ENCODE measurements at places on chromosomes 7 and 10.

GRCh38 chr10:36515319-36515718, 610.1 kb upstream of the ANKRD30A start:
- no peak for DNase-seq

DNA sequence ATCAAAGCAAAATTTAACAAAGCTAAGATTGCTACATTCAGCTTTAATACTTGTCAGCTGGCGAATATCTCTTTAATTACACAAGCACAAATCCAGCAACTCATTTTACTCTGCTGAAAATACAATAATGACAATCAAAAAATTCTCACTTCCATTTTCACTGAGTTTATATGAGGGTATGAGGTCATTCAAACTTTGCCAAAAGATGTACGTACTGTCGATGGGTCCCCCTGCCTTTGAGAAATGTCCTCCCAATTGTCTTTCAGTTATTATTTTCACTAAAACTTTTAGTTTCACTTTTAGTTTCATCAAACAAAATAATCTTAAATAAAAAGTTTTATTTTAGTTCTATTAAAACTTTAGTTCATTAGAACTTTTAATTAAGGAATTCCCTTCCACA, 159.5 kb upstream of the WDR11 start:
- no peak for DNase-seq

DNA sequence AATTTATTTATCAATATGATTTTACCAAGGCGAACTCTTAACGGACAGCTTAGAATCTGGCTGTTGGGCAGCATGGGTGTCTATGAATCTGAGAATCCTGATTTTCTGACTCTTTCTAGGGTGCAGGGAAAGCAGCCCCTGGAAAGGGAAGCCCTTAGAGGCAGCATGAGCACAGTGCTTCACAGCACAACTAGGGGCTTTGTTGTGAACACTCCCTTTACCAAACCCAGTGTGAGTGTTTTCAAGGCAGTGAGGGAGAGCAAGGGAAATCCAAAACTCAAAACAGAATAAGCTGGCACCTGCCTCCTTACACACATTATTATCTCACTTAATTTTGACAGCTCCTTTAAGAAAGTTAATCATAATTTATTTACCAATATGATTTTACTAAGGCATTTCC, 116.3 kb upstream of the CSTF2T start:
- no peak for DNase-seq

GRCh38 chr10:288316-289200, 153.3 kb downstream of the ZMYND11 start:
- no peak for DNase-seq

GRCh38 chr7:2702594-2702957, 14.6 kb downstream of the AMZ1 start:
- no peak for DNase-seq

Data from stromal cell of bone marrow (primary cell).